Spinal cord (tissue), 10 donors: ENCODE measurements at places on chromosomes 3 and 15. TPM values are rescaled to one million over a fixed set of nuclear protein-coding genes. Genes with fewer than 3 reads are reported as not detected.

DNA sequence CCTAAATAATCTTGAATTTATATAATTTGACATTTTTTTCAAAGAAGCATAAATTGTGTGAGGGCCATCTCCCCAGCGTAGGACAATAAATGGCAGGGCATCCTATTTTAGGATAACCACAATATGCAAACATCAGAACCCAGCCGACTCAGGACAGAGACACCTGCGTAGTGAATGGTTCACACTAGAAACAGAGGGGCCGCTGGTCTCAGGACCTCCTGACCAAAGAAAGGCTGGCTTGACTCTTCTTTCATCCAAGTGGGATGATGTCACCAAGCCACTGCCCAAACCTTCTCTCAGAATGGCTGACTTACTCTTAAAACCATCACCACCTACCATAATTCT is 162.1 kb downstream of the FOXP1 start:
- DNase-seq: no peak

GRCh38 chr15:68379759-68380290 is 52.1 kb downstream of the ITGA11 start:
- no peak for DNase-seq

GRCh38 chr3:125043599-125044151 is 12.1 kb downstream of the HEG1 start:
- DNase-seq: peak; percentile 30

GRCh38 chr15:75786575-75786947 is 56.7 kb upstream of the UBE2Q2 start:
- DNase-seq: no peak

Gene CRABP1
- total RNA-seq: 1,461 TPM

Gene MED12L
- total RNA-seq: 11.9 TPM

DNA sequence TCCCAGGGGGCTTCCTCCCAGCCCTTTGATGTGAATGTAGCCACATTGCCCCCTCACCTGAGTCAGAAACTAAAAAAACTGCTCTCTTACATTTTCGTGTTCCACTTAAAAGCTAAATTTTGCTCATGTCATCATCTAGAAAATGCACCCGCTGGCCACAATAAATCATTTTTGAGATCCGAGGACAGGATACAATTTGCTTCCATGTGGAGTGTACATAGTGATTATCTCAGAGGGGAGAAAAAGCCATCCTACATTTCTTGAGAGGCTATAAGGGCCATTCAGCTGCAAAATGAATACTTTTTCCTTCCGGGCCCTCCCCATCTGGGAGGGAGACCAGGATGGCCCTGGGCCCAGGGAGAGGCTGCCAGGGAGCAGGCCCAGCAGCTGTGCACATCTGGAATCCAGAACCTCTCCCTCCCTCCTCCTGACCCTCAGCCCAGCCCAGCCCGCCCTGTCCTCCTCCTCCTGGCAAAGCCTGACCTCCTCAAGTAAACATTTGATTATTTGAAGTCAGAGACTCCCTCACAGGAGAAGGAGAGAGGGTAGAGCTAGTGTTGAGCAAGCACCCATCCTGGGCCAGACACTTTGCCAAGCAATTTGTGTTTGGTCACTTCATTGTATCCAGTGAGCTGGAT is 59.1 kb downstream of the CORO2B start:
- no peak for DNase-seq

DNA sequence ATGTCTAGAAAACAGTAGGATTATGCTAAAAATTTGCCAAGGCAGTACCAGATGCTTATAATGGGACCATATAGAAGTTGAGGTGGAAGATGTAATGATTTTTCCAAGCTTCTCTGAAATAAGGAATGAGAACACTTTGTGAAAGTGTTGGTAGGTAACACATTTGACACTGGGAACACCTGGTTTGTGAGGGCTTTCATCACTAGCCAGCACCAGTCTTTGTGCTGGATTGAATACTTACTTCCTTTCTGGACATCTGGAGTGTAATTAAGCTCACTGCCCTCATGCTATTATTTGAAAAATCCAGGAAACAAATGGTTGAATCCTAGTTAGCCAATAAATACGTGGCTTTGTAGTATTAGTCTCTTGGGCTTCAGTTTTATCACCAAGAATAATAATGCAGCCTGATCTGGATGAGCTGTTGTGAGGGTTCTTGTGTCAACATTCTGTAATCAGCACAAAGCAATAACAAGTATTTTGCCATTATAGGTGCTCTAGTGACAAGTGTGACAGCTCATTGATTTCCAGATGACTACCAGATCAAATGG is 12.9 kb downstream of the CCDC80 start:
- DNase-seq: no peak

Gene SOX2
- 104 TPM for total RNA-seq

DNA sequence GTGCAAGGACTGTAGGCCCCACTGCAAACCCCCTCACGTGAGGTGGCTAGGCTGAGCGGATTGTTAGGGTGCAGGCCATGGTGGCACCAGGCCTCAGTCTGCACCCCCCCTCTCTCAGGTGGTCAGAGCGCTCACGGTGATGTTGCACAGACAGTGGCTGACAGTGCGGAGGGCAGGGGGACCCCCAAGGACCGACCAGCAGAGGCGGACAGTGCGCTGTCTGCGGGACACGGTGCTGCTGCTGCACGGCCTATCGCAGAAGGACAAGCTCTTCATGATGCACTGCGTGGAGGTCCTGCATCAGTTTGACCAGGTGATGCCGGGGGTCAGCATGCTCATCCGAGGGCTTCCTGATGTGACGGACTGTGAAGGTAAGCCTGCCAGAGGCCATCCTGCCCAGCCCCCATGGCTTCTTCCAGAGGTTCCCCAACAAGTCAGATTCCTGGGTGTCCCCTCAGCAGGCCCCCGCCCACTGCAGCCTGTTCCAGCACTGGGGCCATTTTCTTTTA is 18.2 kb downstream of the ATRIP start:
- DNase-seq: no peak

GRCh38 chr3:186759231-186759930 is 24.0 kb upstream of the EIF4A2 start:
- no peak for DNase-seq

DNA sequence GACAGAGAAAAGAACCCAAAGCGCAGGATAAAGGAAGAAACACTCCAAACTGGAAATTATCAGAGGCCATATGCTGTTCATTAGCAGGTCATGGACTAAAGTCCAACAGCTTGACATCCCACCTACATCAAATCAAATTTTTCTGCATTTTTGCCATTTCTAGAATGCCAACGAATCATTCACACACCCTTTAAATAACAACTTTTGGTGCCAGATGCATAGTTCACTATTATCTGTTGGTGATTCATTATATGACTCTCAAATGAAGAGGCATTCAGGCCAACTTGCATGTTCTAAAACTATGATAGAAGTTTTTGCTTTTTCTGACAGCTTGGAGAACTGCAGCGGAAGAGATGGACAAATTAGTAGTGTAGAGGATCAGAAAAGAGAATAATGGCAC is 529.8 kb upstream of the NAALADL2 start:
- DNase-seq: no peak
